ENCODE measurements at places on chromosomes 6 and 20. TPM values are rescaled to one million over a fixed set of nuclear protein-coding genes. Genes with fewer than 3 reads are reported as not detected.

DNA sequence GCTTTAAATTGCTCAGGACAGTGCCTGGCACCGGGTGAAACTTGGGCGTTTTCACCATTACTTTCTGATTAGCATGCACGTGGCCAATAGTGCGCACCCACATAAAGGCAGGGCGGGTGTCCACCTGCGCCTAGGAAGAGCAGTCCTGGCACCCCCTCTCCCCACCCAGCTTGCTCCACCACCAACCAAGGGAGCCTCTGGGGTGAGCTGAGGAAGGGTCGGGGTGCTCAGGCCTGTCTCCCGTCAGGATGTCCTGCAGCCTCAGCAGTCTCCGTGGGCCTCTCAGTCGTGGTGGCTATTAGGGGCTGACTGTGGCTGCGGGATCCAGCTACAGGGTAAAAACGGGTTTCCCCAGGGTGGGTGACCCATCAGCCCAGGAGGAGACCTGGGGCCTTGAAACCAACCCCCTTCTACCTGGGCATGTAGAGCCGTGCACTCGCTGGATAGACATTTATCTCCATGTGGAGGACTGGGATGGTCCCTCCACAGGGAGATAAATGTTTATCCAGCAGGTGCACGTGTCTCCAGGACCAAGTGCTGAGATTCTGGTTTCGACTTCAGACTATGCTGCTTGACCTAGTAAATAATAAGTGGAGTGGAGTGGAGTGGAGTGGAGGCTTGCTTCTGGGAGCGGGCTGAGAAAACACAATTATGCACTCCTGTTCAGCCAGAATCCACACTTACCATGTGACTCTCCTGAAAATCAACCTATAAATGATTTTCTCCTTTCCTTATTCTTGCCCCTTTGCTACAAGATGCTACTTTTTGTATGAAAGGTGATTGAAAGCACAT is 91.1 kb downstream of the ZDHHC14 start:
- H3K4me3 ChIP-seq = no peak overlapping the region
- H3K4me1 ChIP-seq = peaks cover 12% of the 10 kb centered on the region
- peak overlapping the region; percentile 50 for H3K27ac ChIP-seq
- no peaks in the 10 kb centered on the region for H3K27me3 ChIP-seq
- peak; percentile 66 for DNase-seq

Gene OTOR
- total RNA-seq = not detected

Gene ARMC12
- 0.40 TPM for total RNA-seq

- H3K27me3 ChIP-seq = no peaks in the 10 kb centered on the region
- H3K27ac ChIP-seq = no peak overlapping the region
These were observed 143.2 kb upstream of the RUNX2 start for GRCh38 chr6:45184937-45185336.

DNA sequence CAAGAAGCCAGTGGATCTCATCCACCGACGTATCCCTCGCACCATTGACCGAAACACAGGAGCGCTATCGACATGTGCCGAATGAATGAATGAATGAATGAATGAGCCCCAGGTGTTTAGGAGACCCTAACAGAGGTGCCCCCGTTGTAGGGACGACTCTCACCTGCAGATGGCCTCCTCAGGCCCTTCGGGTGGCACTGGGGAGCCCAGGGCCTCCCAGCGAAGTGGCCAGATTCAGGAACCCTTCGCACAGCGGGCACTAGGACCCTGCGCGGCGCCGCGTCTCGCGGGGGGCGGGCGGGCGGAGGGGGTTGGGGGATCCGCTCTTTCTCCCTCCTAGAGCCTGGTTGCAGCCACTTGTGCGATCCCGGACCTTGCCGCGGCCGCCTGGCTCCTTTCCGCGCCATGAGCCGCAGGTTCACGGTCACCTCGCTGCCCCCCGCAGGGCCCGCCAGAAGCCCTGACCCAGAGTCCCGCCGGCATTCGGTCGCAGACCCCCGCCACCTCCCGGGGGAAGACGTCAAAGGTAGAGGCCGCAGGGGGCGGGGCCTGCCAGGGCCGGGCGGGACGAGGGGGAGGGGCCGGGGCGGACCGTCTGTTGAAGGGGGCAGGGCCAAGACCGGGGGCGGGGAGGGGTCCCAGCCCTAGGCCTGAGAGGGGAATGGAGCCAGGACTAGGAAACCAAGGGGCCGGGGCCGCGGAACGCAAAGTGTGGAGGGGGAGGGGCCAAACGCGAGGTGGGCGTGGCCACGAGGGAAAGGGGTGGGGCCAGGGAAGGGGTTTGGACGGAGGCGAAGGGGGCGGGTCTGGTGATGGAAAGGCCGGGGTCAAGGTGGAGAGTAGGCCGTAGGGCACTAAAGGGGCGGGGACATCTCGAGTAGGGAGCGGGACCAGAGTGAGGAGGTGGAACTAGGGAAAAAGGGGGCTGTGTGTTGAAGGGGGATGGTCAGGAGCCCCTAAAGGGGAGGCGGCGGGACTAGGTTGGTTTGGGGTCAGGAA is 7.4 kb upstream of the SLC12A5 start:
- H3K27ac ChIP-seq = no peak overlapping the region
- peaks cover 13% of the 10 kb centered on the region for H3K4me1 ChIP-seq
- no peaks in the 10 kb centered on the region for H3K36me3 ChIP-seq
- H3K4me3 ChIP-seq = no peak overlapping the region
- peaks cover 17% of the 10 kb centered on the region for H3K27me3 ChIP-seq

Gene RAET1L
- total RNA-seq = not detected

DNA sequence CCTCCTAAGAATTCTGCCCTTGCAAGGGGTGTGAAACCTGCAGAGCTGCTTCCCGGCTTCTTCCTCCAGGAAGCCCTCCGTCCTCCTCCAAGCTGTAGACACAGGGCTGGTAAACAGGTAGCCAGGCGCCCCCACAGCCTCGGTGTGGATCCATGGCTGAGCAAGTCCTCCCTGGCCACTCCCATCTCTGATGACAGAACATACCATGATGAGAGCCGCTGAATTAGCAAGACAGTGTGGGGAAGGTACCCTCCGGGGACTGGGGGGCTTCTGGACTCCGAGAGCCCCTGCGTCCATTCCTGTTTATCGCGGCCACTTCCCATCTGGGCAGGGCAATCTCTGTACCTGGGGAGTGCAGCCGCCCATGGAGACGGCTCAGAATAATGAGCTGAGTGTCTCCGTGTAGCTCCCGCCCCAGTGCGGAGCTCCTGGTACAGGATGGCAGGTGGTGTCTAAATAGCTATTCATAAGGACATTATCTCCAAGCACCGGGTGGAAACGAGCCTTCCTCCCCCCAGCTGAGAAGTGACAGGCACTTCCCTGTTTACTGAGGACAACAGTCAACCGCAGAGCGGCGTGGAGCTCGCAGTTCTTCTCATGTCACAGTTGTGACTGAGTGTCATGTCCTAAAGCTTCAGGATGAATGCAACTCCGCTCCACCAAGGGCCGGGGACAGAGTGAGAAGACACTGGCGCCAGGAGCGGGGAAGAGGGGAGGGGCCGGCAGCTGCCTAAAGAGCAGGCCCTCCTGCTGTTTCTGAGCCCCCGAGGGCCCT is 22.7 kb upstream of the NTSR1 start:
- DNase-seq = no peak
- no peaks in the 10 kb centered on the region for H3K36me3 ChIP-seq
- peaks cover 6% of the 10 kb centered on the region for H3K4me1 ChIP-seq
- H3K27me3 ChIP-seq = no peaks in the 10 kb centered on the region
- no peak overlapping the region for H3K4me3 ChIP-seq
- no peak overlapping the region for H3K27ac ChIP-seq

Gene SMOC2
- total RNA-seq = 10.4 TPM

DNA sequence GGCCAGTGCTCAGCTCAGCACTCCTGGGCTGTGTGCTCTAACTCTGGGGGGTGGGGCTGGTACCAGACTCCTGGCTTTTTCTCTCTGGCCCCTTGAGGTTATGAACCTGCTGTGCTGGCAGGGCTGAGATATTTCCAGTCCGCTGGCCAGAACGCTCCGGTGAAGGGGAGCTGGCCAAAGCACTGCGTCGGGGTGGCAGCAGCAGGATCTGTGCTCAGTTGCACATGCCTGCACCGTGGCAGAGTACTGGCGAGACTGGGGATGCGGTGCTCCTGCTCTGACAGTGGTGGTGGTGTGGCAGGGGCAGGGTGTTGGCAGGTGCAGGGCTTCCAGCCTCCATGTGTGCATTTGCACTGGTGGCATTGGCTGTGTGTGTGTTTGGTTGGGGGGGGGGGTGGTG is 374.4 kb downstream of the PHF3 start:
- no peak overlapping the region for H3K4me3 ChIP-seq
- peaks cover 10% of the 10 kb centered on the region for H3K4me1 ChIP-seq
- H3K27me3 ChIP-seq = no peaks in the 10 kb centered on the region
- no peaks in the 10 kb centered on the region for H3K36me3 ChIP-seq
- peak overlapping the region; percentile 43 for H3K27ac ChIP-seq
- peak; percentile 96 for DNase-seq

DNA sequence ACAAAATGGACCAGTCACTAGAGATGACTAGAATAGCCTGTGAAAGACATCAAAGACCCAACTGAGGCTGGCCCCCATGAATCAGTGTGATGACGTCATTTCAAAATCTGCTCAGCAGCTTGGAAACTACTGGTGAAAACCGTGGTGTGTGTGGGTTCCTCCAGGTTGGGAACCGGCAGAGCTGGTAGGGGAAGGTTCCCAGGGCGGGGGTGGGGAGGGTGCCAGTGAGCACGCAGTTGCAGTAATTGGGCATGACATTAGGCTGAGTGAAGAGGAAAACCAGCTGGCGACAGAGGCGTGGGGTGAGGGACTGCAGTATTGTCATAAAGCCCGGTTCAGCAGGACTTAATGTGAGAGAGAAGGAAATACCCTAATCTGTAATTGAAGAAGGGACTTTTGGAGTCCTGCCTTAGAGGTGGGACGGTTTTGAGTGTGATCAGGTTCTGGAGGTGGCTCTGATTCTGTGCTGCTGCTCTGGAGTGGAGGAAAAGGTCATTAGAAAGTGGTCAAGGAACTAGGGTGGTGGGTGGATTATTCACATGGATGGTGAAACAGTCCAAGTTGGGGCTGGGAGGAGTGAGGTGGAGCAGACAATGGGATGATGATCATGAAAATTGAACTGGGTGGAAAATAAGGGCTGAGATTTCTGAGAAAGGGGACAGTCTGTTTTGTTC is 52.0 kb upstream of the MTHFD1L start:
- no peak overlapping the region for H3K27ac ChIP-seq
- no peak overlapping the region for H3K4me3 ChIP-seq
- H3K4me1 ChIP-seq = no peaks in the 10 kb centered on the region

GRCh38 chr20:5171790-5172164 is 45.0 kb downstream of the CDS2 start:
- H3K27ac ChIP-seq = no peak overlapping the region
- no peak overlapping the region for H3K4me3 ChIP-seq
- no peak for DNase-seq
- peaks cover 35% of the 10 kb centered on the region for H3K4me1 ChIP-seq

DNA sequence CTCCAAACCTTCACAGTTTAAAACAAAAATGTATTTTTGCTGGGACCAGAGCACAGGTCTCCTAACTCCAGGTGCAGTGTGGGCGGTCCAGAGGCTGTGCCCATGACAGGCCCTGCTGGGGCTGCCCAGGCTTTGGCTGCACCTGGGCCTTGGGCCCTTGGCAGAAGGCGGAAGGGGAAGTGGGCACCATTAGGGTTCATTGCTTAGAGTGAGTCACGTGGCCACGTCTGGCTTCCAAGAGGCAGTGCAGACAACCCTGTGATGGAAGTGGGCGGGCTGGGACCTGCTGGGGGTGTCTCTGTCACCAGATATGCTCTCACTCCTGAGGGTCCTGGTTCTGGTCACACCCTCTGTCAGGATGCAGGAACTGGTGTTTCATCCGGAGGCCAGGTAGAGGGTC is 302.2 kb downstream of the QKI start:
- no peak for DNase-seq
- H3K27ac ChIP-seq = peak overlapping the region; percentile 15
- no peak overlapping the region for H3K4me3 ChIP-seq
- no peaks in the 10 kb centered on the region for H3K36me3 ChIP-seq

- no peak overlapping the region for H3K4me3 ChIP-seq
These were observed 171.8 kb downstream of the BCAS1 start for GRCh38 chr20:53898556-53898931.

Gene PNRC1
- total RNA-seq = 307 TPM

- peaks cover 38% of the 10 kb centered on the region for H3K4me1 ChIP-seq
- no peak overlapping the region for H3K27ac ChIP-seq
- H3K36me3 ChIP-seq = peaks cover 9% of the 10 kb centered on the region
- no peaks in the 10 kb centered on the region for H3K27me3 ChIP-seq
- DNase-seq = no peak
These were observed 13.4 kb downstream of the UBE2V1 start for GRCh38 chr20:50099565-50099991.
